ENCODE measurements at places on chromosomes 7 and 10.

GRCh38 chr10:125591886-125592285, 91.1 kb downstream of the TEX36 start:
- no peak for DNase-seq

GRCh38 chr10:68154211-68154497, 44.9 kb downstream of the MYPN start:
- DNase-seq = no peak

DNA sequence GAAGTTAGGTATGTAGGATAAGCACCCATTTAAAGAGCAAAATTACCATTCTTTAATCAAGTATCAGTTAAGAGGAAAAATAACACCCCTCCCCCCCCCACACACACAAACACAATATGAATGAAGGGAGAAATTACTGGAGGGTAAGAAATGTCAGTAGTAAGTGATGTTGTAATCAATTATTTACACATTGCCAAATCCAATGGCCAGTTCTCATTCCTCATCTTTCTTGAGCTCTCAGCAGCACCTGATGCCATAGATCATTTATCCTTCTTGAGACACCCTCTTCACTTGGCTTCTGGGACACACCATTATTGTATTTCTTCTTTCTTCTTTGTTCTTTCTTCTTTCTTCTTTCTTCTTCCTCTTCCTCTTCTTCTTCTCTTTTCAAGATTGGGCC, 33.7 kb upstream of the FAM3C start:
- DNase-seq = no peak

GRCh38 chr7:116872026-116872425, 9.6 kb downstream of the CAPZA2 start:
- DNase-seq = no peak

- peak; percentile 34 for DNase-seq
These were observed 52.1 kb downstream of the ADRB1 start for GRCh38 chr10:114095559-114096337.

DNA sequence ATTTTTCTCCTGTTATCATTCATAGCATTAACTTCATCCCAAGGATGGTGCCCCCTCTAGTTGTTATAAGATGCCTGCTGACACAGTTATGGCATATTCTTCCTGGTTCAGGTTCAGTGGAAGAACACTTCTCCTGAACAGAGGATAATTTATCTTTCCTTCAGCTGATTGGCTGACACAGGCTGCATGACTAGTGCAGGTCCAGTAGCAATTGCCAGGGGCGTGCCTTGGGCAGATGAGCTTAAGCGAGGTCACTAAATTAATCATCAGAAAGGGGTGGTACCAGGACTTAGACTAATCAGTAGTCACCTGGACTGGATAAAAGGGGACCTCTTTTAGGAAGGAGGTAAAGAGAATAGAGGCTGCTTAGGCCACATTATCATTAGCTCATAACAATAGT, 42.3 kb downstream of the BZW2 start:
- DNase-seq = no peak

- DNase-seq = no peak
These were observed 362.7 kb downstream of the REEP3 start for GRCh38 chr10:63883861-63884260.

GRCh38 chr10:16566202-16566805, 44.6 kb upstream of the C1QL3 start:
- DNase-seq = no peak

DNA sequence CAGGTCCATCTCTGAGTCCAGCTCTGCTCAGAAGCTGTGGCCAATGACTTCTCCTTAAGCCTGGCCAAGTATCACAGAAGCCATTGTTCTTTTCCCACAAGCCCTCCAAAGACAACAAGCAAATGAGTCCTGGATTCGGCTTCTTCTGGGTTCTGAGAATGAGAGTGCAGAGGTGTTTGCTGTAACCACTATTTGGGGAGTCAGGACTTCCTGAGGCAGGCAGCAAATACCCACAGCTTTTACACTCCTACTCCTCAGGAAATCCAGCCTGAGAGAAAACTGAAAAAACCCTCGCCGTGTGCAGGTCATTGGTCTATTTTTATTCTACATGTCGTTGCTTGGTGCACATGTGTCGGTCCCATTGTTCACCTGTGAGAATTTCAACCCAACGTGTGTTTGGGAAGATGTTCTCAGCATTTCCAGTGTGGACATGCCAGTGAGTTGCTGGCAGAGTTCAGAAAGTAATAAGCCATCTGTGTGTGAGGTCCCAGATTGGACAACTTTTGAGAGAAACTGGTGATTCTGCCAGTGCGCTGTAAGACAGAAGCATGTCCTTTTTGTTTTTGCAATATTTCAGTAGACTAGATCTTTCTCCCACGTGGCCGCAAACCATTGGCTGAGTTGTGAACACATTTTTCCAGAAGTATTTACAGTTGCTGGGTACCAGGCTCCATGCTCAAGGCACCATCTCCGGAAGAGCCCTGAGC, 121.6 kb upstream of the LYZL2 start:
- no peak for DNase-seq

GRCh38 chr7:114356133-114356532, 58.5 kb upstream of the FOXP2 start:
- DNase-seq = no peak

DNA sequence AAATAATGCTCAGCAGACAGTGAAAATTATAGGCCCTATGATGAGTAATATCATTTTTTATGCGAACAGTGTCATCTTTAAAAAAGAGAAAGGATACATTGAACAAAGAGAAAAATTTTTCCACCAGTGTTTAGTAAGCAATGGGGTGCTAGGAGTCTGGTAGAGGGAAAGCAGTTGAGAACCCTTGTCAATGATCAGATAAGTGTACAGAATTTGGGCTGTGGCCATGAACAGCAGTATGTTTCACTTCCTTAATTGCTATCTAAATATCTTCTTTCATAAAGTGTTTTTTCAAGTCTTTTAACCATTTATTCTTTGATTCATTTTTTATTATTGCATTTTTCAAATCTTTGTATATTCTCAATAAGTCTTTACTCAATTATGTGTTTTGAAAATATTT, 750.7 kb upstream of the KCND2 start:
- DNase-seq = no peak

GRCh38 chr7:133540096-133540860, 287.4 kb downstream of the EXOC4 start:
- no peak for DNase-seq

DNA sequence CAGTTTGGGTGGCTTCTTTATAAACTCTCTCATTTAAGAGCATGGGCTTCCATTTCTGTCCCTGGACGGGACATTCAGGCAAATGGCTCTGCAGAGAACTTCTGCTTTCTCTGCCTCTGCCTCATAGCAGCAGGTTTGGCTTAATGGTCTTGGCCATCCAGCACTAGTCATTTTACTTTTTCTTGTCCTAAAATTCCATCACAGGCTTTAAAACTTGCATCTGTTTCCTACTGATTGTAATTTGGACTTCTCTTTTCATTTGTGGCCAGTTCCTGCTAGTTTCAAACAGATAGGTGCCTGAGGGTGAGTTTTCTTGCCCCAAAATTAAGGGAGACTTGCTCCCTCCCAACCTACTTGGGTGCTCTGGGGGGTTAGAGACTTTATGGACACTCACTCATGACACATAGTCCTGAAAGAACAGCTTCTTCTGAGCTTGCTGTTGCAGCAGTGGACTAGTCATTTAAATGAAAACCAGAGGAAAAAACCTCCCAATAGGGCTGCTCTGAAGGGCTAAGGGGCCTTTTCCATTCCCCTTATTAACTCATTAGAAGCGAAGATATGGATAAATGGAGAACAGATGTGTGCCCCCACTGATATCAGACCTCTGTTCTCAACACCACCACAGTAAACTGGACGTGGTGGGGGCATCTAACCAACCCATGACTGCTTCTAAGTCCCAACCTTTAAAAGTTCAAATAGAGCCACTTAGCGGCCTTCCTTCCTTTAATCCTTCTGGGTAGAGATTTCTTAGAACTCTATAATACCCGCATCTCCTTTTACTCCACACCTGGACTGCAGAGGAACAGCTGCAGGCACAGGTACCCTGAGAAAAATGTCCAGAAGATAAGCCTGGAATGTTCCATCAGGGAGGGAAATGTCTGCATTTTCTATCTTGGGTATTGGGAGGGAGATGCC, 38.8 kb downstream of the SVOPL start:
- DNase-seq = no peak

- DNase-seq = no peak
These were observed 140.7 kb downstream of the PAXIP1 start for GRCh38 chr7:154862153-154862791.

DNA sequence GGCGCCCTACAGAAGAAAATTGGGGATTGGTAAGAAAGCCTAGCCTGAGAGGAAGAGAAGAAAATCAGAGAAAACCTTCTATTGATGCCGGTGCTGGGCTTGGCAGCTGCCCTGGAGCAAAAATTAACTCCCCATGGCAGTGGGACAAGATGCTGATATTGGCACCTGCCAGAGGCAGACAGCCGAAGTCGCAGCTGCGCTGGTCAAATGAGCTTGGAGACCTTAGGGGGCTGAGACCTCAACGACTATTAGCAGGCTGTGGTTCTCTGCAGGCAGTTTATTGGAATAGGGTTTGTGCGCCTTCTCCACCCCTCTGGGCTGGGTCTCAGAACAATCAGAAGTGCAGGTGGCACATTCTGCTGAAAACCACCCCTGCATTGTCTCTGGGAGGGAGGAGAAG, 213.7 kb downstream of the GFRA1 start:
- DNase-seq = no peak

DNA sequence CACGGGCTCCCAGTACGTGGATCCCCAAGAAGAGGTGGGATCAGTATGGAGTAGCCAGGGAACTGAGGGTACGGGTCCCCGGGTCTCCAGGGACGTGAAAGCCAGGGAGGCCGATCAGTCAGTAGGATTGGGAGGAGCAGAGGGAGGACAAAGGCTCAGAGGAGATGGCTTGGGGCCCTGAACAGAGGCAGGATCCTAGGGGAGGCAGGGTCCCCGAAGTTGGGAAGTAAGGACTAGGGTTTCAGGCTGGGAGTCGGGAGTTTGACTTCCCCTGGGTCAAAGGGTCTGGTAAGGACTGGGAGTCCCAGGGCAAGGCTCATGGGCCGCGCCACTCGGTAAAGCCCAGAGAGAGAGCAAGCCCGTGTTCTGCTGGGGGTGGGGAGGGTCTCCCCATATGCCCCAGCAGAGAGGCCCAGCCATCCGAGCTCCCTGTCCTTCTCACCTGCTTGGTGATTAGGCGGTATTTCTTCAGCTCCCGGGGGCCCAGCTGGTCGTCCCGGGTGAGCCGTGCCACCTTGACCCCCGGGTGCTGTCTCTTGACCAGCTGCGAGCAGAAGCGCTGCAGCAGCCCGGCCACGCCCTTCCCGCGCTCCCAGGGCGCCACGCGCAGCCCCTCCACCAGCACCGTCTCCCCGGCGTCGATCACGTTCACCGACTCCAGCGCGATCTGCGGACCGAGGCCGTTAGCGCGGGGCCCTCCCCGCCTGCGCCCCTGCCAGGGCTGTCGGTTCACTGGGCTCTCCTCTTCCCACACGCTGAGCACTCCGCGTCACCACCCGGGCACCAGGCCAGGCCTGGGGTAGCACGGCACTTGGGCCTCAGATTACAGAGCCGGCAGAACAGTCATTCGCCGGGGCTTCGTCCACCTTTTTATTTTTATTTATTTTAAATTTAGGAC, 7.0 kb downstream of the NAT16 start:
- DNase-seq = no peak

DNA sequence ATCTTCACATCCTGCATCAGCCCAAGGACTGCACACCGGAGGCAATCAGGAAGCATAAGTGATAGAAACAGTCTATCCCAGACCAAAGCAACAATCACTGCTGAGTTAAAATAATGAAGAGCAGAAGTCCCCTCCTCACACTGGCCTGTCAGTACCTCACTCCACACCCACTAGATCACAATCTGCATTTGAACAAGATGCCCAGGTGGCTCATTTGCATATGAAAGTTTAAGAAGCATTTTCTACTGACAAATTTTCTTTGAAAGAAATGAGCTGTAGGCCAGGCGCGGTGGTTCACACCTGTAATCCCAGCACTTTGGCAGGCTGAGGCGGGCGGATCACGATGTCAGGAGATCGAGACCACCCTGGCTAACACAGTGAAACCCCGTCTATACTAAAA, 77.4 kb downstream of the CUL2 start:
- no peak for DNase-seq

Data from thymus (tissue), 14 donors.